Right ventricle myocardium superior (tissue), 1 donor: ENCODE measurements at places on chromosomes 5 and 9. TPM values are rescaled to one million over a fixed set of nuclear protein-coding genes. Genes with fewer than 3 reads are reported as not detected.

Gene GABRA1
- not detected for total RNA-seq

- no peak for DNase-seq
These were observed 75.8 kb downstream of the KIAA1958 start for GRCh38 chr9:112562235-112562958.

GRCh38 chr5:34621277-34622097 lies 34.6 kb upstream of the RAI14 start:
- no peak for DNase-seq

DNA sequence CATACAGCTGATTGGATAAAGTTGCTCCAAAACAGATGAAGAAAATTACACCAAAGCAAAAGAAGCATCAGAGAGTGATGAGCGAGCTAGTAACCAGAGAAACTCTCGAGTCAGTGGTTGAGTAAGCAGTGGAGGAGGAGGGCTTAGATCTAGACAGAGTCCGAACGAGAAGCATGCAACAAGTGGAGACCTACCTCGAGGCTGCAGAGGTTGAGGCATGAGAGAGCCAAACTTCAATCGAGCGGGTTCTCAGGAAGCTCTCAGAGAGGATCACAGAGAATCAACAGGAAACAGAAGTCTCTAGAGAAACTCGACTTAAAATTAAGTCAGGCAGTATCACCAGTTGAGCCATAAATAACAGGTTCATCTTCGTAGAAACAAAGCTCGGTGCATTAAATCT lies 6.1 kb downstream of the RUSC2 start:
- DNase-seq = no peak

DNA sequence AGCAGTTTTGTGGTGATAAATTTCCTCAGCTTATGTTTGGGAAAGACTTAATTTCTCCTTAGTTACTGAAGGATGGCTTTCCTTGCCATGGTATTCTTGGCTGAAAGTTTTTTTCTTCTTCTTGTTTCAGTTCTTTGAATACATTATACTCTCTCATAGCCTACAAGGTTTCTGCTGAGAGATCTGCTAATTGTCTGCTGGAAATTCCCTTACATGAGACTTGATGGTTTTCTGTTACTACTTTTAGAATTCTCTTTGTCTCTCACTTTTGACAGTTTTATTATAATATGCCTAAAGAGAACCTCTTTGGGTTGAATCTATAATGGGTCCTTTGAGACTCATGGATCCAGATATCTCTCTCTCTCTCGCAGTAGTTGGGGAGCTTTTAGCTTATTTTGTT lies 693.6 kb downstream of the PRELID2 start:
- DNase-seq = no peak

- DNase-seq = no peak
These were observed 40.5 kb upstream of the HMGCS1 start for GRCh38 chr5:43353668-43354067.

DNA sequence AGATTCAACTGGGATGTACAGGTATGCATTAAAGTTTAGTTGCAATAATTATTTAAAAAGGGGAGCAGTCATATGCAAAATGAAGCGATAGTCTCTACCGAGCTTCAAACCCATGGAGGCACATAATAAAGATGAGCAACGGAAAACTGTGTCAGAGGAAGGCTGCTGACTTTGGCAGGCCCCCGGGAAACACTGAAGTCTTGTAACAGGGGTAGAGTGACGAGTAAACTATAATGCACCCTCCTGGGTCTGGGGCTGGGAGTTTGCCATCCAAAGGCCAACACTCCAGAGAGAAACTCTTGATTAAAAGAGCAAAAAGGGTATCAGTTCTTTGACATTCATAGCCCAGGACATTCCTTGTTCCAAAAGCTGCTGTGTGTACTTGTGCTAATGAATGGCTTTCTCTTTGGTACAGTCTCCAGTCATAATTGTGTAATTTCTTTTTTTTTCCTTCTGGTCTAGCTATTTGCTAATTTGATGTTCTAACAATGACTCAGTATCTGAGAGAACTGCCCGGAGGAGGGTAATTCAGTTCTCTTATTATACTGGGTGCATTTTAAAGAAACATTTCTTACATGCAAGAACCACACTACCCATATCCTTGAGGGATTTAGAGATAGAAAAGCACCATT lies 59.2 kb downstream of the TNC start:
- DNase-seq = no peak

GRCh38 chr5:956941-957747 lies 51.5 kb upstream of the NKD2 start:
- DNase-seq = no peak

- DNase-seq = no peak
These were observed 66.8 kb downstream of the PALM2AKAP2 start for GRCh38 chr9:109846776-109847175.

Gene SPINK13
- total RNA-seq = not detected

DNA sequence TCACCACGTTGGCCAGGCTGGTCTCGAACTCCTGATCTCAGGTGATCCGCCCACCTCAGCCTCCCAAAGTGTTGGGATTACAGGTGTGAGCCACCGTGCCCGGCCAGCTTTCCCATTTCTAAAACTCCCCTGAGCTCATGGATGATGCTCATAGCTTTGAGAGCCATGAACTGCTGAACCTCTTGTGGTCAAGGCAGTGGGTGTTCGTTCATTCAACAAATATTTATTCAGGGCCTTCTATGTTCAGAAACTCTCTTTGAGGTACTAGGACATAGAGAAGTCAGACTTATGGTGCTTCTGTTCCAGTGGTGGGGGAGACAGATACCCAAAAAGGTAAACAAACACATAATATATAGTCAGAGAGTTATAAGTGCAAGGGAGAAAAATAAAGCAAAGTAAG lies 2.7 kb downstream of the BSPRY start:
- DNase-seq = no peak

DNA sequence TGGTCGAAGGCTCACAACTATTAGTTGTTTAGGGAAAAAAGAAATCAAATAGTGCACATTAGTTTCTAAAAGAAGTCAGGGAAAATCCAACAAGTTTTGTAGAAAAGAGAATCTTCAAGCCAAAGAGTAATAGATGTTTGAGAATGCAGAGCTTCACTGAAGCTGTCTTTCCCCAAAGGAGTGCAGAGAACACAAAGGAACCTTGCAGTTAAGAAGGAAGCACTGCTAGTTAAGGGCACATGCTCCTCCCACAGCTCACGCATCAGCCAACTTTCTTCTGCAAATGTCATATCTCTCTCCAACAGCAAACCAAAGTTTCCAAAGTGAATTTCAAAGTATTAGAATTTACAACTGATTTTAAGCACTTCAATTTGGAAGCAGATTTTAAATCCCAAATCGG lies 116.4 kb upstream of the FST start:
- DNase-seq = no peak

Gene PCDHB4
- total RNA-seq = 1.7 TPM

GRCh38 chr5:121378559-121379359 lies 472.9 kb upstream of the FTMT start:
- no peak for DNase-seq

GRCh38 chr5:134554319-134555222 lies 29.1 kb downstream of the JADE2 start:
- peak; percentile 81 for DNase-seq

DNA sequence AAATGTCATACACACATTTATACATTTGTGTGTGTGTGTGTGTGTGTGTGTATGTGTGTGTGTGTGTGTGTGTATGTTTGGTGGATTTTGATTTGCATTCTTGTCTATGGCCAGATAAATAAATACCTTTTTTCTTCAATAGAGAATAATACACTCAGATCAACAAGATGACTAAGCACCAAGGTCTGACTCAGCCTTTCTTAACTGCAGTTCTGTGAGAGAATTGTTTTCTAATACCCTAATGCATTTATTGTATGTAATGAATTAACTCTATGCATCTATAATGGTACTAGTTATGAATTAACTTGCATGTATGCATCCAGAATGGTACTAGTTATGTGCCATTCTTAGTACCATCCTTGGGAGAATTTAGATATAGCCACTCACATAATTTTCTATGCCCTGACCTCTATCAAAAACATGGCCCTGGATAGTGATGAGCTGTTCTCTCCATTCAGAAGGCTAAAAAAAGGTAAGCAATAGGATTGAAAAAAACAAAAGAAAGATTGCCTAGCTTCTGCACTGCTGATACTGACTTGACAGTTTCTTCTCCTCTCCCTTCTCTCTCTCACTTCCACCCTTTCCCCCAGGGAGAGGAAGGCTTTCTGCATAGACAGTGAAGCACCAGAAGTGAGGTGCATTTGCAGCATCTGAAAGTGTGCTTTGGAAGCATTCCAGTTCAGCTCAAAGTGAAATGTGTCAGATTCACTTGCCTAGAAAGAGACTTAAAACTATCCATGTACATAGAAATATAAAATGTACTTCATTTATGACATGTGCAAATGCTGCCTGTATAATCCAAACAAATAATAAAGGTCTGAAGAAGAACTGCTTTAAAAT lies 55.1 kb upstream of the CCDC112 start:
- no peak for DNase-seq

DNA sequence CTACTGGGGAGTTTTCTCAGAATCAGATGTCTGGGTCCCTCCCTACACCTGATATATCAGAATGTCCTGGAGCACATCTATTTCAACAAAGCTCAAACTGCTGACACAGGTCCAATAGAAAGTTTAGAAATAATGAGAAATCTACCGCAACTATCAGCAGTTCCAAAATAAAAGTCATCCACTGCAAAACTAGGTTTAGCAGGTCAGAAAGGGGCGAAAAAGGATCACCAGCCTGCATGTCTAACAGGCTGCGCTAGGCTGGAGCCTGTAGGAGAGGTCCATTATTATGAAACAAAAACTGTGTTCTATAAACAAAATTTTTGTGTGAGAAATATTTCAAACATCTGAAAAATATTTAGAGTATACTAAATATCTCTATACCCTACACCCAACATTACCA lies 84.1 kb upstream of the RNF38 start:
- DNase-seq = no peak

DNA sequence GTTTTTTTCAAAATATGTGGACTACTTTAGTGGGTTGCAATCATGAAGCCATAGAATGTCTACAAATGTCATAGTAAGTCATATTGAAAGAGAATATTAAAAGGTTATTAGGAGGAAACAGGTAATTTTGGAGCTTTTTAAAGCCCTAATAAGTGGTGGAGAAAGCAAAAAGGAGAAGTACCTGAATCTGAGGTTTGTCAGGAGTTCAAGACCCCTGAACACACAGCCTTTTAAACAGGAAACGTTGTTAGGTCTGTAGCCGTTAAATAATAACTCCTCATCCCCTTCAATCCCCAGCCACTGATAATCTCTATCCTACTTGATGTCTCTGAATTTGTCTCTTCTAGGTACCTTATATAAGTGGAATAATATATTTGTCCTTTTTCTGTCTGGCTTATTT lies 51.1 kb downstream of the SPEF2 start:
- no peak for DNase-seq

Gene IFNB1
- total RNA-seq = not detected

Gene ZNF608
- total RNA-seq = 8.6 TPM

Gene FBP1
- total RNA-seq = 1.1 TPM

Gene ATP6V0E1
- 187 TPM for total RNA-seq

GRCh38 chr5:15014809-15015208 lies 143.2 kb upstream of the ANKH start:
- no peak for DNase-seq

- DNase-seq = no peak
These were observed 169.4 kb downstream of the PAPPA start for GRCh38 chr9:116323012-116323411.

- no peak for DNase-seq
These were observed 94.1 kb upstream of the TAF11L2 start for GRCh38 chr5:17403695-17404490.

DNA sequence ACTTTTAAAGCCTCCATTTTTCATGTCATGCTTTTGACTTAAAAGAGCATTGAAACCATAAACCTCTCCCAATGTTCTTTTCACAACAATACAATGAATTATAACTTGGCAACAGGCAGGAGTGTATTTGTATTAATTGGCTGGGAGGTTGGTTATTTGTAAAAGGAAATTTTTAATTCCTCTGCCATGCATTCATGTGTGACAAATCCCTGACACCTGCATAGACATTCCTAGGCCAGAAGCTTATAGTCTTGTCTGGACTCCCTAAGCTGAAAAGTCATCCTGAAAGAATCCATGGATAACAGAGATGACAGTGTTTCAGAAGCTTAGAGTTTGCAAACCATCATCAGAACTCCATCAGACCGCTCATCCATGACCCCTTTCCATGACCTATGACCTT lies 76.3 kb upstream of the PTGER4 start:
- no peak for DNase-seq

Gene DCTN4
- 45.2 TPM for total RNA-seq

- no peak for DNase-seq
These were observed 599 bp downstream of the NMRK1 start for GRCh38 chr9:75087289-75087823.

- DNase-seq = no peak
These were observed 153.2 kb downstream of the GOLPH3 start for GRCh38 chr5:32020946-32021345.
